ENCODE measurements at places on chromosomes 1 and 21.

GRCh38 chr1:201538612-201539551 lies at the start of gene NAV1:
Gene NAV1 (plus strand): TSS chr1:201539127. CDS start chr1:201622885, 83,758 bp downstream.
- H3K4me3 ChIP-seq, result peak within 1 kb of the TSS; percentile 78
- H3K36me3 ChIP-seq, result no peaks in the 10 kb centered on the region
- peaks cover 15% of the 10 kb centered on the region for H3K4me1 ChIP-seq
- peak; percentile 87 for DNase-seq
- peak within 1 kb of the TSS; percentile 58 for H3K27ac ChIP-seq

DNA sequence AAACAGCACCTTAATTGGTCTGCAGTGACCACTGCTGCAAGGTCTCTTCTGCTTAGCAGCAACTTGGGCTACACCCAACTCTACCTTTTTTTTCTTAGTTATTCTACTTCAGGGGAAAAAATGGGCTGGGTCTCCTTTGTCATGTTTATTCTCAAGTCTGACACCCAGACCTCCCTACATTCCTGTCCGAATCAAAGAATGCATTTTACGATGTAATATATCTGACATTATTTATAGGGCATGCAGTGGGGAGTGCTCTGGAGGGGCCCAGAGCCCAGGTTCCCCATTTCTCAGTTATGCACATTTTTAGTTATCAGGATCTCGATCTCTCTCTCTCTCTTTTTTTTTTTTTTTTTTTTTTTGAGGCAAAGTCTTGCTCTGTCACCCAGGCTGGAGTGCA lies 50.5 kb downstream of the OPTC start:
- DNase-seq, result no peak
- no peaks in the 10 kb centered on the region for H3K27me3 ChIP-seq
- no peaks in the 10 kb centered on the region for H3K36me3 ChIP-seq
- H3K4me3 ChIP-seq, result no peak overlapping the region
- H3K27ac ChIP-seq, result no peak overlapping the region

DNA sequence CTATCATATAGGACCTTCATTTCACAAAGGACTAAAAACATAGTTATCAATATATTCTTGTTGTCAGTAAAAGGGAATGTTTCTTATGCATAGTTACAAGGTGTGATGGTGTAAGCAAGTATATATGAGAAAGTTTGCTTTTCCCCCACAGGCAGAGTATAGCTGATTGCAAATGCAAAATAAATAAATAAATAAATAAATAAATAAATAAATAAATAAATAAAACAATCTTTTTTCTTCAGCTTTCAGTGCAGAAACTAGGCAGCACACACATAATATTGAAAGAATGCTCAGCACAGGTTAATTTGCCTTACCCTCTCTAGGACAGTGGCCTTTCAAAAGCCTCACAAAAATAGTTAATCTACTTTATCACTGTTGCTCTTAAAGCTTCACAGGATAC lies 138.8 kb downstream of the BRINP3 start:
- no peak overlapping the region for H3K4me3 ChIP-seq
- no peaks in the 10 kb centered on the region for H3K36me3 ChIP-seq
- no peaks in the 10 kb centered on the region for H3K27me3 ChIP-seq
- H3K4me1 ChIP-seq, result no peaks in the 10 kb centered on the region

DNA sequence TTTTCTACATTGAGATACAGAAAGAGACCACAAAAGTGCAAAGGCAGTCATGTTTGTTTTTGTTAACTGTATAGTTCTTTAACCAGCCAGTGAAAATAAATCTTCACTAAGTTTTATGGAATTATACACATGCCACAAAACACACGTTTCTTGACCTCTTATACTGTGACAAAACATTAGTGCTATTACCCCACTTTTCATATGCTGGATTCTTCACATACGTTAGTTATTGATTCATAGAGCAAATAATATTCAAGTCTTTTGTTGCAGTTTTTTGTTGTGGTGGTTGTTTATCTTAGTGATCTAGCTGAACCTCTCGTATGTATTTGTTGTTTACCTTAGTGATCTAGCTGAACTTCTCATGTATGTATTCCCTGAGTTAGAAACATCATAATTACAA lies 28.0 kb downstream of the LYPLAL1 start:
- H3K27ac ChIP-seq, result no peak overlapping the region
- DNase-seq, result no peak
- H3K36me3 ChIP-seq, result no peaks in the 10 kb centered on the region
- H3K27me3 ChIP-seq, result no peaks in the 10 kb centered on the region
- H3K4me3 ChIP-seq, result no peak overlapping the region
